H9 (cell line): ENCODE measurements at places on chromosomes 3 and 15. TPM values are rescaled to one million over a fixed set of nuclear protein-coding genes. Genes with fewer than 3 reads are reported as not detected.

The NANOGP8 gene
- 88.4 and 91.5 TPM in 2 replicates for total RNA-seq

The ZDHHC19 gene
- 1.6 and 2.2 TPM in 2 replicates for total RNA-seq

The CHRD gene
- total RNA-seq = 1.8 and 1.9 TPM in 2 replicates

The SLC28A2 gene
- total RNA-seq = not detected in 2 replicates

The SH2D7 gene
- not detected in 2 replicates for total RNA-seq

The BCL2A1 gene
- total RNA-seq = not detected in 2 replicates

The TRPM1 gene
- total RNA-seq = not detected in 2 replicates

The RBP2 gene
- total RNA-seq = not detected in 2 replicates

The CLDN18 gene
- total RNA-seq = not detected in 2 replicates

The LYZL4 gene
- total RNA-seq = not detected in 2 replicates

The ITPKA gene
- 0.77 and 0.99 TPM in 2 replicates for total RNA-seq

The CHRFAM7A gene
- total RNA-seq = 2.4 and 4.3 TPM in 2 replicates
